ENCODE measurements at places on chromosomes 7 and 10. TPM values are rescaled to one million over a fixed set of nuclear protein-coding genes. Genes with fewer than 3 reads are reported as not detected.

DNA sequence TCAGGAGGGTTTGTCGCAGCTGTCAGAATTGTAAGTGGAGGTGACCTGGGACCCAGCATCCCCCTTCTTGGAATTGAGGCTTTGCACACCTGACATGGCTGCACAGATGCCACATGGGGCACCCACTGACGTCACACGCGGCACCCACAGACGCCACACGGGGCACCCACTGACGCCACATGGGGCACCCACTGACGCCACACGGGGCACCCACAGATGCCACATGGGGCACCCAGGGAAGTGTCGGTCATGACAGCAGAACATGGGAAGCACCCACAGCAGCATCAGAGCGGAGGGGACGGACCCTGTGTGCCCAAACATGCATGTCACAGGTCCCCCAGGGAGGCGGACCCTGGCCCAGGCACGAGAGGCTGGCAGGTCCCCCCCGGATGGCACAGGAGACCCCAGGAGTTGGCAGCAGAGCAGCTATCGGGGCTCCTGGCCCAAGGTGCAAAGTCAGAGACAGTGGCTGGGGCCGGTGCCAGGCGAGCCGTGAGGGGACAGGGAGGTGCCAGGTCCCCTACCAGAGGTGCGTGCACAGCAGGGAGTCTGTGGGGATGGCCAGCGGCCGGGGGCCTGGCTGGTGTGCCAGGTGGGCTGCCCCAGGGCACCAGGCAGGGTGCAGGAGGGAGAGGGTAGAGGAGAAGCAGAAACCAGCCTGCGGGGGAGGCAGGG, 21.1 kb downstream of the KNDC1 start:
- no peaks in the 10 kb centered on the region for H3K4me1 ChIP-seq
- H3K4me3 ChIP-seq: no peak overlapping the region
- H3K36me3 ChIP-seq: no peaks in the 10 kb centered on the region
- H3K27ac ChIP-seq: no peak overlapping the region

- peaks cover 8% of the 10 kb centered on the region for H3K4me1 ChIP-seq
- H3K4me3 ChIP-seq: no peak overlapping the region
- H3K36me3 ChIP-seq: peaks cover 4% of the 10 kb centered on the region
- DNase-seq: no peak
- H3K27ac ChIP-seq: no peak overlapping the region
- peaks cover 91% of the 10 kb centered on the region for H3K27me3 ChIP-seq
These were observed 7.0 kb upstream of the DLX6 start for GRCh38 chr7:96998333-96998732.

DNA sequence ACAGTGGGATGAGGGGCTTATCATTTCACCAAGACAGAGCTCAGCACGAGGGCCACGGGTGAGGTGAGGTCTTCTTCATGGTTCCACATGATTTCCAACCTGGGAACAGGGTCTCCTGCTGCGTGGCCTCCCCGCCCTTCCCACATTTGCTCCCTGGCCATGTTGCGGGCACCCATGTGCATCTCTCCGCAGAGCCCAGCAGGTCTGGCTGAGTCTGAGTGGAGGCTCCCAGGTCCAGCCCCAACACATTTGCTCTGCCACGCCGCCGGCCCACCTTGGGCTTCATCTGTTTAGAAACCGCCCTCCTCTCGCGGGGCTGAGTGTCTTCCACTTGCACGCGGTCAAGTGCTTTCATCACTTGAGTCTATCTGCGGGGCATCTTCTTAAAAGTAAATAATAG, 14.8 kb upstream of the PRKAR1B start:
- peaks cover 8% of the 10 kb centered on the region for H3K4me1 ChIP-seq
- H3K4me3 ChIP-seq: no peak overlapping the region
- H3K27ac ChIP-seq: no peak overlapping the region
- H3K36me3 ChIP-seq: peaks cover 45% of the 10 kb centered on the region

GRCh38 chr7:141027043-141027442, 12.3 kb upstream of the MRPS33 start:
- no peak overlapping the region for H3K4me3 ChIP-seq
- H3K36me3 ChIP-seq: peaks cover 6% of the 10 kb centered on the region
- H3K27ac ChIP-seq: no peak overlapping the region
- H3K4me1 ChIP-seq: peaks cover 10% of the 10 kb centered on the region

DNA sequence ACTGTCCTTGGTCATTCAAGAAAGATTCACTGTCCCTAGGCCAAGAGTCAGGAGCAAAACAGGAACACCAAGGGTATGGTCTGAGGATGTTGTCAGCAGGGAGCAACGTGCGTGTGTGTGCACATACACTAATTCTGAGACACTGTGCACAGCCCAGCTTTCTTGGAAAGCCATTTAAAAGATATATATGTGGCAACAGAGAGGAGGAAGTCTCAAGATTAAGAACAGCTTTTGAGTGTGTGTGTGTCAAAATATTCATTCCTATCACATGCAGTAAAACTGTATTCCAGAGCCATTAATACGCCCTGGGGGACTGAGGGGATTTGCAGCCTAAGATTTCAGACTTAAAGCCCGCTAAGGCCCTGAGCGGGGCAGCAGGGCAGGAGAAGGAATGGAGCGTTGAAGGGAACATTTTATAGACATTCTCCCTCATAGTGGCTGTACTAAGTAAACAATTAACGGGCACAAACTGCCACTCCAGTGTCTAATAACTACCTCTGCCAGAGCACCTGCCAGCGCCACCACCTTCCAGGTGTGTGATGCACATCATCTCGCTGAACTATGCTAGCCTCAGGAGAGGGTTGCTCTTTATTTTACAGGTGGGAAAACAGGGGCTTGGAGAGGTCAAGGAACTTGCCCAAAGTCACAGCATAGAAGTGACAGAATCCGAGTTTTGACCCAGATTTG, 2.0 kb downstream of the NOD1 start:
- H3K36me3 ChIP-seq: peaks cover 12% of the 10 kb centered on the region
- no peak for DNase-seq
- peaks cover 72% of the 10 kb centered on the region for H3K4me1 ChIP-seq
- H3K27ac ChIP-seq: peak overlapping the region; percentile 53
- H3K27me3 ChIP-seq: no peaks in the 10 kb centered on the region

Gene ELN
- not detected for total RNA-seq

Gene SSC4D
- 0.68 TPM for total RNA-seq
